ENCODE measurements at places on chromosomes 12 and 14.

DNA sequence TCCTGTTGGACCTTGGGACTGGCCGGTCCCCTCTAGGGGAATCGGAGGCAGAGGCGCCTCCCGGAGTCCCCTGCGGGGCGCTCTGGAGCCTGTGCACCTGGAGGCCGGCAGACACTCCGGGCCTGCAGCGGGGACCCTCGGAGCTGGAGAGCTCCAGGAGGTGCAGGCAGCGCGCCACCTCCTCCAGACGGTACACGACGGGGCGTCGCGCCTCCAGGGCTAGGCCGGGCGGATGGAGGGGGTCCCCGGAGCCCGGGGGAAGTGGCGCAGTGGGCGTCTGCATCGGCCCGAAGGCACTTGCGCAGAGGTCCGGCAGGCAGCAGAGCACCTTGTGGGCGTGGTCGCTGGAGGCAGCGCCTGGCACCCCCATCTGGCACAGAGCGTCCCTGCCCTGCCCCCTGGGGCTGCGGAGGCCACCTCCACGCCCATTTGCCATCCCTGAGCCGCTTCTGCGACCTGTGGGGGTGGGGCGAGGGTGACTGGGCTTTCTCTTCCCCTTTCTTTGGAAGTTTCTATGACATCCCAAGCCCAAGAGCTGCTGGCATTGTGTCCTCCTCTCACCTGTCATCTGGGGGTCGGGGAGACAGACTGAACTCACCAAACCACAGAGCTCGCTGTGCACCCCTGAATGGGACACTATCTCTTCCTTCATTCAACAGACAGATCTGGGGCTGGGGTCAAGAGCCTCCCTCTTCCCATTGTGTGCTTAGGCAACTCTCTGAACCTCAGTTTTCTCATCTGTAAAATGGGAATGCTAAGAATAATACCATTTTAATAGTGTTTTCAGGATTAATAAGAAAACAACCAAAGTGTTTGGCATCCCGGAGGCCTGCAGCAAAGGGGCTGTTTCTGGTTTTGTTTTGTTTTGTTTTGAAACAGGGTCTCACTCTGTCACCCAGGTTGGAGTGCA, 37.5 kb upstream of the CORO1C start:
- no peak for DNase-seq

DNA sequence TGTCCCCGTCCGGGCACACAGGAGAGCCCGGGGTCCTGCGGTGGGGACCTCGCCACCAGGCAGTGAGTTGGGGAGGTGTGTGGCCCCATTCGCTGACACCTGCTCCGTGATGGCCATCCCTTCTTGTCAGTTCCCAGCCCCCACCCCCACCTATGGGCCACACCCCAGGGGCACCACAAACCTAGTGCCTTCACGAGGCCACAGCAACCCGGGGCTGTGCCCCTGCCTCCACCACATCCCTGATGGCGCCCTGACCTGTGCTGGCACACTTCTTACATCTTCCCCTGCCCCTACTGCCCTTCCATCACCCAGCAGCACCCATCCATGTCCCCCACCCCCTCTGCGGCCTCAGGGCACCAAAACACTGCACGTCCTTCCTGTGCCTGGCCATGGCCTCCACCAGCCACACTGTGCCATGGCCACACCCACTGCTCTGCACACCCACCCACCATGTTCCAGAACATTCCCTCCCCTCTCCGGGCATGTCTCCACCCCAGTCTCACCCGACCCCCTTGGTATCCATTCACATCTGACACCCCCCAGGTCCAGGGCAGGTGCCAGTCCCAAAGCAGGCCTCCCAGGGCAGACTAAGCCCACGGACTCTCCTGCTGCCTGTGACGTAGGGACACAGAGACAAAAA, 24.4 kb downstream of the JAG2 start:
- no peak for DNase-seq

DNA sequence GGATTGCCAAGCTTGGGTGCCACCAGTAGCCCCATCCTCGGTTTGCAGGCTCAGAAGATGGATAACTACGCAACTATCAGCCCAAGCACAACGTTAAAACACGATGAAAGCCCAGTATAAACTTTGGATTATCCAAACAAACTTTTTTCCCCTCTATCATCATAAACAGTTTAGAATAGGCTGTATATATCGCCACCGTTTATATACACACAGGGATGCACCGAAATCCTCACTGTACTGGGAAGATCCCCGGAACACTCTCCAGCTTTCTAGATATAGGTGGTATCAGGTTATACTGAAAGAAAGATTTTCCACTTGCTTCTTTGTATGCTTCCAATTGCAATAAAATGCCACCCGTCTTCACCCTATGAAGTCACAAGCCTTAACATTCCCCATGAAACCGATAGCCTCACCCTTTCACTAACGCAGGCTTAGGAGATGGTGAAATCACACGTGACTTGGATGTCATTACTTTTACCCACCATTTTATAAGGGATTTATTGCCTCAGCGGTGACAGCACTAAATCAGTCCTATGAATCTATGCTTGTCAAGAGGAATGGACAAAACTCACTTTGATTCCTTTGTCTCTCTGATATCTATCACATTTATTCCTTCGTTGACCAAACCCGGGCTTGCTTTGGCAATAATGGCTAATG, 207.6 kb upstream of the FOXN3 start:
- DNase-seq, result no peak

DNA sequence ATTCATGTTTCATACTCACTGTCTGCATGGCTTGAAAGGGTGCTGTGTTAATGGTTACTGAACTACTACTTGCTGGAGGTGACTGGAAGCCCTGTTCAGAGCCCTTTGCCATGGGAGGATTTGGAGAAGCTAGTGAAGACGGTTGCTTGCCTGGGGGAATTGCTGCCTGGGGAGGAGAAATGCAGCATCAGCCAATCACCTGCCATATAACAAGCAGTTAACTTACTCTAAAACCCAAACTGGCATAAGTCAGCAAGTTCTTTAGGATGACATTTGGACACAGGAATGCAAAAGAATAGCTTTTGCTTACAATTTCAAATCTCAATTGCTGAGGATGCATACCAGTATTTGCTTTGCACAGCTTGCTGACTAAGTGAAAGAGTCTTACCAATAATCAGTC, 23.4 kb upstream of the IPO8 start:
- peak; percentile 96 for DNase-seq

DNA sequence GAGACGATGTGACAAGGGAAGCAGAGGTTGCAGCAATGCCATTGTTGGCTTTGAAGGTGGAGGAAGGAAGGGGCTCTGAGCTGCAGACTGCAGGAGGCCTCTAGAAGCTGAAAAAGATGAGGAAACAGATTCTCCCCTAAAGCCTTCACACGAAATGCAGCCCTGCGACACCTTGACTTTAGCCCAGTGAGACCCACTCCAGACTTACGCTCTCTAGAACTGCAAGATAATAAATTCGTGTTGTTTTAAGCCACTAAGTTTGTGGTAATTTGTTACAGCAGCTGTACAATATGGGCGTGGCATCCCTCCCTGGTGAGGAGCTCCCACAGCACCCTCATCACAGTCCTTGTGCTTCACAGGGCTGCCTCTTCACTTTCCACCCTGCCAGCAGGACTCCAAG, 53.2 kb downstream of the GOLGA5 start:
- no peak for DNase-seq

Data from EL (cell line).